Large intestine (tissue), 12 donors: ENCODE measurements at places on chromosomes 12 and 14. TPM values are rescaled to one million over a fixed set of nuclear protein-coding genes. Genes with fewer than 3 reads are reported as not detected.

The STAT6 gene
- 114 TPM for polyA plus RNA-seq

The TAC3 gene
- polyA plus RNA-seq = 13.5 TPM

The MED13L gene
- 69.3 TPM for polyA plus RNA-seq

- no peak for DNase-seq
Observed at GRCh38 chr14:95481391-95482022, 34.9 kb downstream of the SYNE3 start.

- no peak for DNase-seq
Observed at GRCh38 chr12:68977909-68978610, 45.1 kb upstream of the CPM start.

GRCh38 chr12:92561543-92561899 is 141.3 kb upstream of the PLEKHG7 start:
- DNase-seq = peak; percentile 48
